ENCODE measurements at places on chromosomes 5 and 9. TPM values are rescaled to one million over a fixed set of nuclear protein-coding genes. Genes with fewer than 3 reads are reported as not detected.

DNA sequence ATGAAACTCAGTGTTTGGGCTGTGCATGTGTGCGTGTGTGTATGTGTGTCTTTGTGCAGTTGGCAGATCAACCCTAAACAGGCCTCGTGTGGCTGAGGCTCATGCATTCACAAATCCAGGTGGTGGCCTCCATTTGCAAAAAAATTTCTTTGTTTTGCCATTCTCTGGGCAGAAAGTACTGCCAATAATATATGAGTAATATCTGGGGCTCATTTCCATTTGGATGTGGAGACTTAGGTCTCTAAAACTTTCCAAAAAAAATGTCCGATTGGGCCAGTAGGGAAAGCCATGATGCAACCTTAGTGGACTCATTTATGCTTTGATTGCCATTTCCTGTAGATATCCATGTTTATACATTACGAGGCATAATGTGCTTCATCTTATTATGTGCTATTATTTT, 77.9 kb upstream of the RPS23 start:
- DNase-seq = no peak

DNA sequence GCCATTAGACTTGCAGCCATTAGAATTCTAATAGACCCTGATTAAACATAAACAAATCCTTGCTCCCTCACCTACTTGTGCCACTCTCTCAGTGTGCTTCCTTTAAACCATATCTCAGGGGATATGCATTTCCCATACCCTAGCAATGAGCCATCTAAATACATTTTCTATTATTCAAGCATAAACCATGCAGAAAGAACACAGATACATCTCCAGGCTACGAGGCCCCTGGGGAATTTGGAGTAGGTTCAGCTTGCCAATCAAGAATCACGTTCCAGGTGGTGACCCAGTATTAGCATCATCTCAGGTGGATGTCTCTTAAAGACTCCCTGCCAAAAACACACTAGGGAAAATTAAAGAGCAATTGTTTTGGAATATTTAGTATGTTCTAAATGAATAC, 93.0 kb upstream of the CCL21 start:
- no peak for DNase-seq

GRCh38 chr5:19986031-19986619, 1.9 kb downstream of the CDH18 start:
- no peak for DNase-seq

- no peak for DNase-seq
Measured at GRCh38 chr5:42579320-42579719, 156.1 kb downstream of the GHR start.

IFNA2 gene
- polyA plus RNA-seq = not detected

GMCL2 gene
- polyA plus RNA-seq = not detected

FYB1 gene
- 17.6 TPM for polyA plus RNA-seq

FXN gene
- polyA plus RNA-seq = 12.7 TPM

PCDHA7 gene
- polyA plus RNA-seq = 0.15 TPM

NKD2 gene
- polyA plus RNA-seq = 2.1 TPM
